Stimulated activated CD4-positive, alpha-beta T cell treated with anti-CD3 and anti-CD28 coated beads, TNF-alpha, amount 100 ng/mL, for 24 hours (primary cell): ENCODE measurements at places on chromosomes 6 and 20.

GRCh38 chr6:18178960-18179615, 23.9 kb downstream of the KDM1B start:
- no peak for DNase-seq

DNA sequence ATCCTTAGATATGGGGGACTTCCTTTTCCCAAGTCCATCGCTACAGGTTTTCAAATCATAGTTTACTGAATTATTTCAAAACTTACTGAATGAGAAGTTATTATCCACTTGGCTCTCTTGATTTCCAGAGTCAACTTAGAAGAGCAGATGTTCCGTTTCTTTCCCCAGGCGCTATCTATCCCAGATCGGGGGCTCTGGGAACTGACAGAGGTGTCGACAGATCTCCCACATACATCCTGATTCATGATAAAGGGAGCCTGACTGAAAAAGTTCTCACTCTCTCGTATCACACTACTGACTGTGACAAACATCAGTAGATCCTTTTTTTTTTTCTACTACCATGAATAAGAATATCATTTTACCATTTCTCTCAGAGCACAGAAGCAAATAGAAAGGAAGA, 654.8 kb downstream of the RNF144B start:
- DNase-seq = no peak

GRCh38 chr6:36967757-36968156, 13.2 kb downstream of the PI16 start:
- DNase-seq = no peak

DNA sequence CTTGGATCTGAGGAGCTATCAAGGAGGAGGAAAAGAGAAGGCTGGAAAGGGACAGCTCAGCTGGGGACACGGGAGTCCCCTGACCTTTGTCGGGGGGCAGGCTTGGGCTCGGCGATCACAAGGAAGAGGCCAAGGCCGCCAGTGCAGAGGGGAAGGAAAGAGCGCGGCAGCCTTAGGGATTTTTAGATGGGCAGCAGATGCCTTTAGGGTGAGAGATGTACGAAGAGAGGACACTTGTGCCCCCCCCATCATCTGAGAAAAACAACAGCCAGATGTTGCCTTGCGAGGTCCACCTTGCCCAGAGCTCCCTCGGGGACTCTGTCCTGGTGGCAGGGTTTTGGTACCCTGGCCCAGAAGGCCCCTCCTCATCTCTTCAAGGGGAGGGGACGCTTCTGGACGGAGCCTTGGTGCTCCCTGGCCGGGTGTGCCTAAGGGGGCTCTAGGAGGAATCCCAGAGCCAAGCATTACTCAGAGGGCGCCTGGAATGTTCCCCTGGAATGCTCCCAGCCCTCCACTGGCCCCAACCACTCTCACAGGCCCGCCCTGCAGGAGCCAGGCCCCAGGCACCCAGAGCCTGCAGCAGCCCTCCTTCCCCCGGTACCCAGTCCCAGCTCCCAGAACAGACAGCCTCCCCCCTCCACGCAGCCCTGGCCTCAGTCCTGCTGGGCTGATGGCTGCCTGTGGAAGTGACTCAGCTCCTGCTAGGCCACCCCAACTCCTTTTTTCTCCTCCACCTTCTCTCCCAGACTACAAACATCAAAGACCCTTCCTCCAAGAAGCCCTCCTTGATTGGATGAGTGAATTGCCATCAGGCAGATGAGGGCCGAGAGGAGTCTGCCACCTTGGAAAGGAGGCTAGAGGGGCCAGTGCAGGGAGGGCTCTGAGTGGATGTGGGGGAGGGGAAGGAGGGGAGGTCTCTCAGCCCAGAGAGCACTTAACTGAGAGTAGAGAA, 1.8 kb downstream of the ADAM33 start:
- DNase-seq = no peak

GRCh38 chr20:12086359-12086758, 168.7 kb downstream of the BTBD3 start:
- no peak for DNase-seq

DNA sequence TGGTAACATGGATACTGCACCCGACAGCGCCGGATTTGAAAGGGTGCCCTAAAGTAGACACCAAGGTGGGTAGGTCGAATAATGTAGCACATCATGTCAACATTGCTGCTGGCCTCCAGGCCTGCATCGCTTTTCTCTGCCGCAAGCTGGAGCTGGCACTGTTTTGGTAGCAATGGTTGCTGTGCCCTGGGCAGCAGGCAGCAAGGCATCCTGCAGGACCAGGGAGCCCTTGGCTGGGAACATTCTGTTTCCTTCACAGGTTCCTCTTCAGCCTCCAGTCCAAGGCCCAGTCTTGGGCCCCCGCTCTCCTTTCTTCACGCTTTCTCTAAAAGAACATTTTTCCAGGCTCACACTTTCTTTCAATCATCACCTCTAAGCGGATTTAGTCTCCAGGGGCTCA, 365.8 kb upstream of the JARID2 start:
- DNase-seq = no peak

GRCh38 chr6:163231356-163232014, 183.0 kb upstream of the QKI start:
- no peak for DNase-seq

DNA sequence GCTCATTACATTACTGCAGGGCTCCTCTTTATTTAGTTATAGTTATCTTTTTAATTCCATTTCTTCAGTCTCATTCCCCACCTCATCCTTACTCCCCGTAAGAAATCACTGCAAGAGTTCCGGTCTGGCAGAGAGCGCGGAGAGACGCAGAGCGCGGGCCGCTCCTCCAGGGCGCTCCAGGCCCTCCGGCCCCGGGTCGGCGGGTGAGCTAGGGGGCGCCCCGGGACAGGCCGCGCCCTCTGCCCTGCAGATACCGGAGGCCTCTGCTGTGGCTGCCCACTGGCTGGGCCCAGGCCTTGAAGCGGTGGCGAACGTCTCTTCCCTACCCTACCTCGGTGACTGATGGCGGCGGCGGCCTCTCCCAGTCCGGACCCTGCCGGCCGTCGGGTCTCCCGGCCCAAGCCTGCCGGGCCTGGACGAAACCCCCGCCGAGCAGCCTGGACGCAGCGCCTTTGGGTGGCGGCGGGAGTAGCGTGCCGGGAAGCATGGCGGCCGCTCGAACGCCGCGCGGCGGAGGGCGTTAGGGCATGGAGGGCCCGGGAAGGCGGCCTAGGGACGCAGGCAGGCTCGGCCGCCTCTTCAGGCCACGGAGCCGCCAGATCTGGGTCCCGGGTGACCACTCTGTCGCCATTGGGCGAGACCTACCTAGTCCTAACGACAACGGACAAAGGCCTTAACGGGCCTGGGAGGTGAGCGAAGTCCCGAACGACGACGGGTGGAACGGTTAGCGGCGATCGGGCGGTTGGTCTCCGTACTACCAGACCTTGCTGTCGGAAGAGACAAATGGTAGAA, 16.4 kb upstream of the HMGN4 start:
- peak; percentile 70 for DNase-seq
